ENCODE measurements at places on chromosomes 2 and 18.

GRCh38 chr2:189661957-189662321 lies 680 bp downstream of the ASNSD1 start:
- DNase-seq = no peak

- DNase-seq = no peak
Measured at GRCh38 chr2:126399001-126399400, 257.0 kb upstream of the GYPC start.

DNA sequence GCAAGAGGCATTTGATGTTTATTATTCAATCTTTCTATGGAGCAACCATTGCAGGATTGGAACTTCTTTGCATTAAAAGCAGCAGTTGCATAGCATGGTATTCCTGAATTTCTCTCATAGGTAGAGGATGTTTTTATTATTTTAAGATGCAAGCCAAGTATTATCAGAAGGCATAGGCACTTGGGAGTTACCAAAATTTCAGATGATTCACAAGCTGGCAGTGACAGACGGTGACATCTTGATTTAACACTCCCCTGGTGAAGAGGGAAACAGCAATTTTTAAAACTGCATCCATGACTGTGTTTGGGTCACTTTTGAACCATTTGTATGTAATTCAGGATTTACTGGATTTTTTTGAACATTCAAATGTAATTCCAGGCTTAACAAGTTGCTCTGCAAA lies 654.3 kb downstream of the SLC4A3 start:
- no peak for DNase-seq

DNA sequence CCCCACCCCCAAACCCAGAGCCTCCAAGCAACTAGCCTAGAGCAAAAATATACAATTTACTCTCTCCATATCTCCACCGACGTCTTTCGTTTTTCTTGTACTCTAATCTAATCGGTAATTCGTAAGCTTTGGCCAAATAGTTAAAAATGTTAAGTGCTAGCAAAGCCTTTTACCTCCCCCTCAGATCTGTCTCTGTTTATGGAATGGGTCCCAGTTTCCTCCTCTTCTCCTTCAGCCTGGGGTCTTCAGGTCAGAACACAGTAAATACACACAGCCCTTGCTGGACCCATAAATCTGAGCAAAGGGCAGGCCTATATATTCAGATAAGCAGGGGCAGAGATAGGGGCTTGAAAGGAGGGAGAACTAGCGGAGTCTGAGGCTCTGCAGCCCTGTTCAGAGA lies 267.4 kb downstream of the MEIS1 start:
- no peak for DNase-seq

DNA sequence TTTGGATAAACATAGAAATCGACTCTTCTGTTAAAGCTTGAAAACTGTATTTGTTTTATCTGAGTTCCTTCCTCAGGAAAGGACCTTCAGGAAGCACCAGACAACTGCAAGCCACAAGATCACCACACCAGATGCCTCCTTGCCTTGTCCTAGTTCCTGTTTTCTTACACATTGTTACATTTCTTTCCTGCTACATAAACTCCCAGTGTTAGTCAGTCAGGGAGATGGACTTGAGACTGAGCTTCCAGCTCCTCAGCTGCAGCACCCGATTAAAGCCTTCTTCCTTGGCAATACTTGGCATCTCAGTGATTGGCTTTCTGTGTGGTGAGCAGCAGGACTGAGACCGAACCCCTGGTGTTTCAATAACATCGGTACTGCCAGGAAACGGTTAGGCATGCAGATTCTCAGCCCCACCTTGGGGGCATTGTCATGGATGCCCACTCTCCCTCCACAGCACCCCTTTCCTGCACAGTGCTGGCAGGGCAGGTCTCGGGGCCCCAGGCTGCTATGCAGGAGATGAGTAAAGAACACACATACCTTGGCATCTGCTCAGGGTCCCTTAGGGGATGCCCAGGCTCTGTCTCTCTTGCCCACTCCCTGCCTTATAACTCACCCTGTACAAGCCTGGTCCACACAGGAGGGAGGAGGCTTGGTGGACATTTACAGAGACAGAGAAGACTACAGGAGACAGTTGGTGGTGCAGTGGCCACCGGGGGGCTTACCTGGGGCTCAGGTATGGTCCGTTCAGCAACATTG lies 32.6 kb downstream of the ANKMY1 start:
- DNase-seq = no peak

- no peak for DNase-seq
Measured at GRCh38 chr2:15556311-15556930, 4.7 kb downstream of the NBAS start.

GRCh38 chr2:25258847-25259736 lies 82.6 kb downstream of the DNMT3A start:
- no peak for DNase-seq

DNA sequence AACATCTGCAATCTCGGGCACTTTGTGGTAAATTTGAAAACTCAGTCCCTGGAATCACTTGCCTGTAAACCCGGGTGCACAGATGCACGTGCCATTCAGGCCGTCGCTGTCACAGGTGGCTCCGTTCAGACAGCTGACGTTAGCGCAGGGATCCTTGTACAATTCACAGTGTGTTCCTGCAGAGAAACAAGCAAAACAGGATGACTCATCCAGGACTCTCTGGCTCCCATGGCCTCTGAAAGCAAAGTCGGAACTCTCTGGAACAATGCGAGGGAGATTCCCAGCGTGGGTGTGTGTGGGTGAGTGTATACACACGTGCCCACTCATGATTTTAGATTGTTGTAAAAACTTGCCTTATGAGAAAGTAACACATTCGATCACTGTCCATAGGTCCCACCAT lies 136.1 kb upstream of the PID1 start:
- no peak for DNase-seq

DNA sequence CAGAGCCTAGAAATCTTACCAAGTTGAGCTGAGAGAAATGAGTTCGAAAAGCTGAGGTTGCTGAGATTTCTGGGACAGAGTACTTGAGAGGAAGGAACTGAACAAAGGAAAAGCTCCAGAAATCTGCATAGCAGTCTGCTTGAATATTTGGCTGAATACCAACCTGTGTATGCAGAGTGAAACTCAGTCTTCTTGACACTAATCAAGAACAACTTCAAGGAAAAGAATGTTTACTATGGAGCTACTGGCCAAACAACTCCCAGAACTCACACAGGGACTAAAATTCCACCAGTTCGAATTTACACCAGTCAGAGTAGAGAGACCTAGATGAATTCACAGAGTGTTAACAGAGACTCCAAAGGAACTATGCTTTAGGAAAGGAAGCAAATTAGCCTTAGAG lies 66.5 kb downstream of the USP37 start:
- no peak for DNase-seq

GRCh38 chr2:36579297-36579664 lies 18.7 kb downstream of the FEZ2 start:
- DNase-seq = no peak

GRCh38 chr18:41624460-41624859 lies 330.6 kb upstream of the PIK3C3 start:
- DNase-seq = no peak

- no peak for DNase-seq
Measured at GRCh38 chr18:79983253-79983652, 5.1 kb downstream of the TXNL4A start.

DNA sequence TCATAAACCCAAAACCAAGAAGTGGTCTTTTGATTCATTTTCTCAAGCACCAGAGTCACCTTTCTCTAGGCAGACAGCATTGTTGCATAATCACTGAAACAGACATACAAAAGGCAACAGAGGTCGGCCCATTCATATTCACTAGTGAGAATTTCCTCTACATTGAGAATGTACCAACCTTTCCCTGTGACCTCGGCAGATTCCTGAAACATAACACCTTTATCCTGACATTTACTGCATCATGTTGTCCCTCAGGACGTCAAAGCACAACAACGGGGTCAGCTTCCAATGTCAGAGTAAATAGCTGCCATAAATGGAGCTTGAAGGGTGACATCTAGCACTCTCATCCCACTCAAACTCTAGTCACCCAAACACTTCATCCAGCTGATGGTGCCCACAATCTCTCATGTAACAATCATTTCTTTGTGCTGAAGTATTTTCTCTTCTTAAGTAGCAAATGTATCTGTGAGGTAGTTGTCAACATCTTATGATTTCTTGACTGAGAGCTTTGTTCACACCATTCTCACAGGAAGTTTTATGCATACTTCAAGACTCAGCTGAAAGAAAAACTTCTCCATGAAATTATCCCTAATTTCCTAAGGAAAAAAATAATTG lies 802.6 kb upstream of the CHAC2 start:
- DNase-seq = no peak

DNA sequence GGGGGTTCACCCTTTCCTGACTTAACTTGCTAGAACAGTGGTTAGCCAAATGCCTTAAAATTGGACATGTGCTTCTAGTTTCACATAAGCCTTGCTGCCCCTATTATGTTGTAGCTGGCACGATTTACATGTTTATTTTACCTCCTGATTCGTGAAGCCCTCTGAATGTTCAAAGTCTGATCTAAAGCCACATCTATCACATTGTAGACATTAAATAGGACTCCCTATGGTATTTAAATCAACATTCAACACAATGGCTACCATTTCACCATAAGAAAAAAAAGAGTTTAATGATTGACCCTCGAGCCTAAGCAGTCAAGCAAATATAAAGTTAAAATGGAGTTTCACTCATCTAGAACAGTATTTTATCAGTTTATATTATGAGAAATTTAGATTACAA lies 151.5 kb downstream of the GULP1 start:
- no peak for DNase-seq

- DNase-seq = no peak
Measured at GRCh38 chr2:147525819-147526489, 318.9 kb upstream of the ACVR2A start.

- no peak for DNase-seq
Measured at GRCh38 chr2:238129166-238130010, 9.1 kb upstream of the KLHL30 start.

- DNase-seq = no peak
Measured at GRCh38 chr2:37689751-37690150, 18.3 kb upstream of the CDC42EP3 start.

DNA sequence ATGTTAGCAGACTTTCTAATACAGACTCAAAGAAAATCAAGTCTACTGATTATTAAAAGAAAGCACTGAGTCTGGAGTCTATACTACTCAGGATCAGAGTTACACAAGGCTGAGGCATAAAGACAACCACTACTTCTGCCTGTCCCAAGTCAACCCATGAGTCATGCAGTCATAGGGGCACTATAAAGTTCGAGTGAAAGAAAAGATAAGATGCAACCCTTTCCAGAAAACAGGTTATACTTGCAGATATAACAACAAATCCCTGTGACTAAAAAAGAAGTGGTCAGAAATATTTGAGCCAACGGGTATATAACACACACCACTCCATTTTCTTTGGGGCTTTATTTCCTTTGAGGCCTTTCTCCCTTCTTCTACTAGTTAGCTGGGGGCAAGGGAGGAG lies 18.6 kb upstream of the SCRN3 start:
- no peak for DNase-seq

DNA sequence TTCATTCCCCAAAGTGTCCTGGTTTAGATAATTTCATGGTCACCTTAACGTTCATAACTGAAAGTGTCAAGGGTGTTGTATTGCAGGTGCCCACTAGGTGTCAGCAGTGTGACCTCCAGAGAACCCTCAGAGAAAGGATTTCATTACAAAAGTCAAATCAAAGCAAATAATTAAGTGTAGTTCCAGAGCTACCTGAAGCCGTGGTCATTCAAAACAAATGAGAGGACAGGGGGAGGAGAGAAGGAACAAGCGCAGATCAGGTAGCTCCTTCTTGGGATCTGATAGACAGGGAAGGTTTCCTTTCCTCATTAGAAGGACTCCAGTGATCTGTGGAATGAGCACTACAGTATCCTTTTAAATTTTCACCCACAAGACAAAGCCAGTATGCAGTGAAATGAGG lies at the start of gene SLC9A4:
Gene SLC9A4 (plus strand): TSS at position 207 of the 400 bp plus-strand sequence. CDS start 534 bp downstream, outside the sequence.
- DNase-seq = peak; percentile 58

GRCh38 chr2:121513597-121514333 lies 16.9 kb upstream of the RNU4ATAC start:
- DNase-seq = no peak

DNA sequence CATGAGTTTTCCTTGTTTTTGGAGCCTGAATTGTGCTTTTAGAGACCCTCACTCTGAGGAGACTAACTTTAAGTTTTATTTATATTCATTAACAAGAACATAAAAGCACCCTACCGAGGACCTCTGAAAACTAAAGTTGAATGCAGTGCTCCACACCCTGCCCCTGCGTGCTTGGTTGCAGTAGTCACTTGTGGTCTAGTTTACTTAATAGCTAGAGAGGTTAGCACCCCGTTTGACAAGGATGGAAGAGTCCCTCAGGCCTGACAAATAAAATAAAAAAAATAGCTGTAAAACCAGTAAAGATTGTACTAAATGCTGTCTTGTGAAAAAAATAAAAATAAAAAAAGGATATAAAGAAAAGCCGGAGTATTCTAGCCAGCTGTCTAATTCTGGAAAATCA lies 395.2 kb downstream of the MTX2 start:
- no peak for DNase-seq

Measured in CD4-positive, alpha-beta T cell treated with Interleukin-4 for 4 hours (primary cell).